ENCODE measurements at places on chromosomes 16 and 17.
A peak's percentile ranks its signal among the peaks of the same experiment; 100 is the strongest.

- DNase-seq = no peak
These were observed 18.5 kb downstream of the CRLF3 start for GRCh38 chr17:30805944-30806456.

DNA sequence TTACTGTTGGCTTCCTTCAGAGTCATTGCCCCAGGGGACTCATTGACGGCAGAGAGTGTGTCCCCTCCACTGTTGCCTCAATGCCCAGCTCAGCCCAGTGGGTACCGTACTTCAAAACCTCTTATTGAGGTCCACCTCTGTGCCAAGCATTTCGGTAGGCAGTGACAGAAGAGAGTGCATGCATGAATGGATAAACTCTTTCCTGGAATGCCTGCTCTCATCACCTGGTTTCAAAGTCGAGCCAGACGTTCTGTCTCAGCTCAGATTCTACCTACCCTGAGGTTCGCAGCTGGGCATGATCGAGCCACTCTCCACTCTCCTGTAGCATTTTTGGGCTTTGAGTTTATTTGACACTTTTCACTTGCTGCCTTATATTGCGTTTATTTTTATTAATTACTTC, 647.0 kb downstream of the MAF start:
- no peak for DNase-seq

GRCh38 chr16:52254746-52255145, 292.2 kb downstream of the TOX3 start:
- DNase-seq = no peak

GRCh38 chr16:62692685-62693084, 656.4 kb upstream of the CDH8 start:
- DNase-seq = no peak

DNA sequence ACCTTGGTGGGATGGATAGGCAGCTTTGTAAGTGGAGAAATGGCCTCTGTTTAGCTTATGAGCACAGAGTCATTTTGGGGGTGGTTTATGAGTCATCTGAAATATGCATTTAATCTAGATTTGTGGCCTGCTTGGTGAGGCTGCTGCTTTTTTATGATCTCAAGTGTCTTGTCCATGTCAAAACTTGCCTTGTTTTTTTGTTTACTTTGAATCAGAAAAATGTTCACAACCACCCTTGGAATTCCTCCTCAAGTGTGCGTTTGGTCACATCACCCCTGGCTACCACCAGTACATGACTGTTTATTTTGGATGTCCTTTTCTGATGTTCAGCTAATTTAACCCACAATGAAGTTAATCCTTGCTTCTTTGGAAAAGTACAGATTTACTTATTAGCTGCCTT, 64.6 kb downstream of the FTO start:
- DNase-seq = no peak

DNA sequence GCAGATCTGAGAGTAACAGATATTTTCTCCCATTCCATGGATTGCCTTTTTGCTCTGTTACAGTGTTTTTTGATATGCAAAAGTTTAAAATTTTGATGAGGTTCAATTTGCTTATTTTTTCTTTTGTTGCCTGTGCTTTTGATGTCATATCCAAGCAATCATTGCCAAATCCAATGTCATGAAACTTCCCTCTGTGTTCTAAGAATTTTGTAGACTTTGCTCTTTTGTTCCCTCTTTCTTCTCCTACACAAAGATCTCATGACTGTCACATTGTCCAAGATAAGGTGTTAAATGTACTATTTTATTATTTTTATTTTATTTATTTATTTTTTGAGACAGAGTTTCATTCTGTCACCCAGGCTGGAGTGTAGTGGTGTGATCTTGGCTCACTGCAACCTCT, 18.9 kb upstream of the KCNH6 start:
- no peak for DNase-seq

- no peak for DNase-seq
These were observed at the start of gene ABCC11 for GRCh38 chr16:48247311-48247710. TSS of gene ABCC11 (minus strand) at chr16:48247539. CDS start at chr16:48231921, 15,618 bp downstream.

DNA sequence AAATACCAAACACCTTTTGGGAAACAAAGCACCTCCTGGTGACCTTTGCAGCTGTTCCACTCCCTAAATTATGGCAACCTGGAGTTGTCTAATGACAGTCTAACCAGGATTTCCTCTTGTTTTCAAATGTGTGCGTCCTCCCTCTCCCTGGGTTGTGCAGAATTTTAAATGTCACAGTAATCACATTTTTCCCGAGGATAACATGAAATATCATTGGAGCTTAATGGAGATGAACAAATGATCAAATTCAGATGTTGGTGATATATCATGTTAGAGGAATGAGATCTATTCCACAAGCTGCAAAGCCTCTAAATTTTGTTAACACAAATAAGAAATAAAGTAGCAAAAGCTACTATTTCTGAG, 86.9 kb upstream of the HLF start:
- no peak for DNase-seq

GRCh38 chr17:30981531-30982519, 11.0 kb downstream of the RNF135 start:
- no peak for DNase-seq

DNA sequence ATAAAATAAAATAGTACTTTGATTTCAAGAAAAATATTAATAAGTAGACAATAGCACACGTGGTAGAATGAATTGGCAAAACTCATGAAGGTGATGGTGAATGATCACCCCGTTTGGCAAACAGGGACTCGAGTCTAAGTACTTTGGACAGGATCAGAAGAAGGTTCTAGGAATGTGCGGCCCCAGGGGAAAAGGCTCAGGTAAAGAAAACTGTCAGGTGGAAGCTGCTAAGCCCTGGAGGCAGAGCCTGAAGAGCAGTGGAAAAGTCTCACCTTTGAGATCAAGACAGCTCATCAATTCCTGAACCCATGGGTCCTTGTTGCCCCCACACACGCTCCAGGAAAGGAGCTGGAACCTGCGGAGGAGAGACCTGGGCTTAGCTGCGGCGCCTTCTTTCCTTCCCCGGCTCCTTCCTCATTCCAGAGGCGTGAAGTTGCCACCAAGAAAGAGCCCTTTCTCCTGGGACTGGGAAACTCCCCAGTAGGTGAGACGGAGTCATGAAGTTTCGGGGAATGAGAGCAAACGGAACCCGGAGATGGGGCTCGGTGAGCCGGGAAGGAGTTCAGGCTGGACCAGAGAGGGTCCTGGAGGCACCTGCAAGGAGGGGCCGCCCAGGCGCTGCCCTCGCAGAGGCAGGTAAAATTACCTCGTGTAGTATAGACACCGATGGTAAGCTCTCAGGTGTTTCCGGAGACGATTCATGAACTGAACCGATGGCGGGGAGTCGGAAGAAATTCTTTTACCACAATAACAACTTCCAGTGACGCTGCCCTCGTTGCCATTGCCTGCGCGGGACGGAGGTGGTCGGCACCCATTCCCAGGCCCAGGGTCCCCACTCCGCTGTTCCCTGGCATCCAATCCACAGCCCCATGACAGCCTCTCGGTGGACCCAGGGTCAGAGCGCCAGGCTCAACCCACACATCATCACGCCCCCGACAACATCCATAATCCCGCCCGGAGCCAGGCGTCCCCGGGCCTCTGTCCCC, 1.2 kb upstream of the ZMYND15 start:
- DNase-seq = no peak

DNA sequence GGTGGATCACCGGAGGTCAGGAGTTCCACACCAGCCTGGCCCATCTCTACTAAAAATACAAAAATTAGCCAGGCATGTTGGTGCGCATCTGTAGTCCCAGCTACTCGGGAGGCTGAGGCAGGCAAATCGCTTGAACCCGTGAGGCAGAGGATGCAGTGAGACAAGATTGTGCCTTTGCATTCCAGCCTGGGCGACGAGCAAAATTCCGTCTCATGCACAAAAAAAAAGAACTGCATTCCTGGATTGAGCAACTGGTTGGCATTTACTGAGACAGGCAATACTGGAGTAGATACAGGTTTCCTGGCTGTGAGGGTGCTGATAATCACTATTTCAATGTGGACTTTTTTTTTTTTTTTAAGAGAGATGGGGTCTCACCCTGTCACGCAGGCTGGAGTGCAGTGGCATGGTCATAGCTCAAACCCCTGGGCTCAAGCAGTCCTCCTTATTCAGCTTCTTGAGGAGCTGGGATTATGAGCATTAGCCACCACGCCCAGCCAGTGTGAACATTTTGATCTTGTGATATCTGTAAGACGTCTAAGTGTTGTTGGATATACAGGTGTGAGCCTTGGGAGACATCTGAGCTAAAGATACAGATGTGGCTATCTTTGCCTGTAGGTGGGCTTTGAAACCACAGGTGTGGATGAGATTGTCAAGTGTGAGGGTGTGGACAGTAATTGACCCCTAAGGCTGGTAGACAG, 5.8 kb downstream of the CYB5D2 start:
- DNase-seq = no peak

- no peak for DNase-seq
These were observed 12.2 kb downstream of the ZNF75A start for GRCh38 chr16:3317315-3317999.

GRCh38 chr17:79801156-79802038, 4.5 kb upstream of the CBX8 start:
- no peak for DNase-seq

- DNase-seq = no peak
These were observed 1.8 kb upstream of the RARA start for GRCh38 chr17:40307001-40307730.

DNA sequence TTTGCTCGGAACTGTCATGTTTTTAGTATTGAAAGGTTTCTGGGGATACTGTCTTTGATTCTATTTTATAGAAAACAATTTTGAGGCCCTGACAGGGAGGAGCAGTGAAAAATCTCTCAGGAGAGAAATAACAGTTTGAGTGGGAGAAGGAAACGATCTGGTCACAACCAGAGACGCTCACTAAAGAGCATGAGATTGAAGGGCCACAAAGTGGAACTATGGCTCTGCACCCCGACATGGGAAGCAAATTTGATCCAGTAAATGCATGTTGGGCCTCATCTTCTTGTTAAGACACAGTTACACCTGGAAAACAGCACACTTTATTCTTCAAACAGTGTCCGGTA, 492 bp downstream of the ERAL1 start:
- DNase-seq = no peak

GRCh38 chr17:17506893-17507464, 10.8 kb upstream of the RASD1 start:
- no peak for DNase-seq

GRCh38 chr16:87407511-87408112, 15.5 kb downstream of the MAP1LC3B start:
- no peak for DNase-seq

- DNase-seq = no peak
These were observed 45.8 kb downstream of the WDR45B start for GRCh38 chr17:82602487-82602886.

- no peak for DNase-seq
These were observed 56.0 kb downstream of the TNFRSF13B start for GRCh38 chr17:16915752-16916556.

GRCh38 chr17:11608396-11608795, 10.1 kb downstream of the DNAH9 start:
- DNase-seq = no peak

DNA sequence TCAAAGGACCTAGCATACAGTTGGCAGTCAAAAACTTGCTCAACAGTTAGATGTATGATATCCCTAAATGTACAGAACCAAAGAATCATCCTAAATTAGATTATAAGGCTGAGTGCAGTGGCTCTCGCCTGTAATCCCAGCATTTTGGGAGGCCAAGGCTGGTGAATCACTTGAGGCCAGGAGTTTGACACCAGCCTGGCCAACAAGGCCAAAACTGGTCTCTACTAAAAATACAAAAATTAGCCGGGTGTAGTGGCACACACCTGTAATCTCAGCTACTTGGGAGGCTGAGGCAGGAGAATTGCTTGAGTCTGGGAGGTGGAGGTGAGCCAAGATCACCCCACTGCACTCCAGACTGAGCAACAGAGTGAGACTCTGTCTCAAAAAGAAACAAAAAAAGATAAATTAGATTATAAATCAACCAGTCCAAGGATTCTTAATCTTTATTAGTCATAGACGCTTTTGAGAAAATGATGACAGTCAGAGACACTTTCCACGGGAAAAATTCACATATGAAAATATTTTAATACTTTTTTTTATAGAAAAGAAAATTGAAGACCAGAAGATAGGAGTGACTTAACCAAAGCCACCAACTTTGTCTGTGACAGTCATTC, 77.6 kb downstream of the MMD start:
- DNase-seq = no peak

- no peak for DNase-seq
These were observed 221.3 kb upstream of the KCNJ16 start for GRCh38 chr17:69853541-69854224.

GRCh38 chr17:30493780-30494179, 16.6 kb downstream of the GOSR1 start:
- DNase-seq = no peak

DNA sequence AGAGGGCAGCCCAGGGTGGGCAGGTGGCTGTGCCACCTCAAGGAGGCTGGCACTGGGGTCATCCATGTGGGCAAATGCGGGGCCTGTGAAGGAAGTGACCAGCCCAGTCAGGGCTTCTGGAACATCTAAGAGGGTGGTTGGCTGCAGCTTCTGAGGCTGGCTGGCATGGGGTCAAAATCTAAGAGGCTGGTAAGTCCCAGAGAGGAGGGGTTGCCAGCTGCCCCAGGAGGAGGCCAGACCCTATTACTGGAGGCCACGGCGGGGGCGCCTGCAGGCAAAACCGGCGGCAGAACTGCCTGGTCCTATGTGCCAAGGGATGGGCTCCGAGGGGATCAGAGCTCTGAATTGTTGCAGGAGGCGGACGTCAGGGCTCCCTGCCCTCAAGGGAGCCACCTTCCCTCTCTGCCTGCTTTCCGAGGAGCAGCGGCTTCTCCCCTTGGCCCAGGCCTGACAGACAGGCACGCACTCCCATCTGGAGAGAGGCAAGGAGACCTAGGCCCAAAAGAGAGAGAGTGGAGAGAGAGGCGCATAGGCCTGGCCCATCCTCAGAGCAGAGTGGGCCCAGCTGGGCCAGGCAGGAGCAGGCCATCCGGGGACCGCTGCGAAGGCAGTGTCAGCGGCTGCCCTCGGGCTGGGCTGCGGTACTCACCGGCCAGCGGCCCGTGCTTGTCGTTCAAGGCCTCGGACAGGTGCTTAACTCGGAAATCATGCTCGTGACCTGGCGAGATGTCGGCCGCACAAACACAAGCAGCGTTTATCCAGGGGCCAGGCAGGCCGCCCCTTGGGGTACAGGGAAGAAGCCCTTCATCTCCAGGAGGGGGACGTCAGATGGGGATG, 10.9 kb downstream of the ZACN start:
- DNase-seq = peak; percentile 11

- DNase-seq = no peak
These were observed 354.4 kb downstream of the SNX29 start for GRCh38 chr16:12330946-12331345.

DNA sequence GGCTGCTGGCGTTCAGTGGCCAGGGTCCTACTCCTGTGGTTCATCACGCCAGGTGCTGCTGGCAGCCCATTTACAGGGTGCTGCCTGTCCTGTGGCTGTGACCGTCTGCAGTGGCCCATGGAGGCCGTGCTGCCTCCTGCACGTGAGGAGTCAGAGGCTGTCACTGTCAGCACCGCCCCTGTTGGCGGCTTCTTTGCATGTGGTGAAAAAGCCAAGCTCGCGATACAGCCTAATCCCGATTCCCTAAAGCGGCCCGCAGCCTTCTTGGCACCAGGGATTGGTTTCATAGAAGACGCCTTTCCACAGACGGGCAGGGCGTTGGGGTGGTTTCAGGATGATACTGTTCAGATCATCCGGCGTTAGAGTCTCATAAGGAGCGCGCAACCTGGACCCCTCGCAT, 35.3 kb downstream of the RAB11FIP3 start:
- no peak for DNase-seq

- DNase-seq = no peak
These were observed 2.1 kb upstream of the GNA13 start for GRCh38 chr17:65058593-65058992.

- DNase-seq = no peak
These were observed 99.2 kb downstream of the NTN1 start for GRCh38 chr17:9120471-9120870.

All from D721Med (cell line).